ENCODE measurements at places on chromosomes 5 and 9.

- DNase-seq, result peak; percentile 82
Observed at GRCh38 chr9:37430841-37431597, 8.5 kb downstream of the GRHPR start.

- DNase-seq, result no peak
Observed at GRCh38 chr5:76583163-76584047, 39.8 kb downstream of the F2RL2 start.

GRCh38 chr9:129473523-129474244, 147.2 kb downstream of the C9orf50 start:
- DNase-seq, result no peak

DNA sequence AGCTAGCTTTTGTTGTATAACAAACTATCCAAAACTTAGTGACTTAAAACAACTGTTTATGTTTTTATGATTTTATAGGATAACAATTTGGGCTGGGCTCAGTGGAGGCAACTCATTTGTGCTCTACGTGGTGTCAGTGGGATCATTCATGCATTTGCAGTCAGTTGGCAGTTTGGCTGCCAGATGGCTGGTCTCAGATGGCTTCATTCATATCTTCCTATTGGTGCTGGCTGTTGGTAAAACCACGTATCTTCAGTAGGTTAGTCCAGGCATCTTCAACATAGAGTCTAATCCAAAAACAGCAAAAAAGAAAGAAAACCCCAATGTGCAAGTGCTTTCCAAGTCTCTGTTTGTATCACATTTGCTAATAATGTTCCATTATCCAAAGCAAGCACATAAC, 51.7 kb upstream of the RIC1 start:
- no peak for DNase-seq

DNA sequence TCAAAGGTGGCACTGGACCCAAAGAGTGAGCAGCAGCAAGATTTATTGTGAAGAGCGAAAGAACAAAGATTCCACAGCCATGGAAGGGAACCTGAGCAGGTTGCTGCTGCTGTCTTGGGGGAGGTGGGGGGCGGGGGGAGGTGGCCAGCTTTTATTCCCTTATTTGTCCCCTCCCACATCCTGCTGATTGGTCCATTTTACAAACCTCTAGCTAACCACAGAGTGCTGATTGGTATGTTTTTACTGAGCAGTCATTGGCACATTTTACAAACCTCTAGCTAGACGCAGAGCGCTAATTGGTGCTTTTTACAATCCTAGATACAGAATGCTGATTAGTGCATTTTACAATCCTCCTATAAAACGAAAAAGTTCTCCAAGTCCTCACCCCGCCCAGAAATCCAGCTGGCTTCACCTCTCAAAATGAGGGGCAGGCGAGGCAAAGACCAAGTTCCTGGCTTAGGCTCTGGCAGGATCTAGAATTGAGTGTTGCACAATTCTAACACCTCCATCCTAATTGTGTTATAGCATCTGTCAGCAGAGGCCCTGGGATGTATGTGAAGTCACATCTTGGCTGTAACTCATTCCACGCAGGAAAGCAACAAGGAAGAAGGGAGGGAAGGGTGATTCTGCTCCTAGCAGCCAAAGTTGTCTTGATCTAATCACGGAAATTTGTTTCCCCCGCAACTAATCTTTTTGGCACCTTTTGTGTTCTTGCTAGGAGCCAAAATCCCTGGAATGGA, 34.3 kb downstream of the ROR2 start:
- DNase-seq, result no peak

- peak; percentile 37 for DNase-seq
Observed at GRCh38 chr5:152634586-152634985, 229.5 kb upstream of the NMUR2 start.

DNA sequence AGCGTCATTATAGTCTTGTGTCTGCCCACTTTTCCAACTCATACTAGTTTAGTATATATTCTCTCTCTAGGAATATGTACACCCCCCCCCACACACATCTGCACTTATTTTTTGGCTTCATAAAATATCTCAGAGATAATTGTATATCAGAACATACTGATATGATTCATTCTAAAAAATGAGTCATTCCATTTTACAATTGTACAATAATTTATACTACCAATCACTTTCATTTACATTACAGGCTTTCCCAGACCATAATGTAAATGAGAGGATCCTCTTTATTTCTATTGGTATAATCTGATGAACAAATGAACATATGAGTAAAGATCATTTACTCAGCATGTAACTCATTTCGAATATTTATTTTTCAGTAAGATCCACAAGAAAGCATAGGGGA, 1842.9 kb upstream of the C9orf72 start:
- no peak for DNase-seq

- DNase-seq, result peak; percentile 49
Observed at GRCh38 chr9:137028263-137029057, 423 bp upstream of the ABCA2 start.

- DNase-seq, result no peak
Observed at GRCh38 chr5:159211729-159212174, 2.4 kb upstream of the RNF145 start.

- DNase-seq, result peak; percentile 53
Observed at GRCh38 chr5:114957384-114957783, 212.3 kb downstream of the TRIM36 start.

GRCh38 chr5:53009816-53010215, 20.7 kb downstream of the ITGA2 start:
- DNase-seq, result no peak

DNA sequence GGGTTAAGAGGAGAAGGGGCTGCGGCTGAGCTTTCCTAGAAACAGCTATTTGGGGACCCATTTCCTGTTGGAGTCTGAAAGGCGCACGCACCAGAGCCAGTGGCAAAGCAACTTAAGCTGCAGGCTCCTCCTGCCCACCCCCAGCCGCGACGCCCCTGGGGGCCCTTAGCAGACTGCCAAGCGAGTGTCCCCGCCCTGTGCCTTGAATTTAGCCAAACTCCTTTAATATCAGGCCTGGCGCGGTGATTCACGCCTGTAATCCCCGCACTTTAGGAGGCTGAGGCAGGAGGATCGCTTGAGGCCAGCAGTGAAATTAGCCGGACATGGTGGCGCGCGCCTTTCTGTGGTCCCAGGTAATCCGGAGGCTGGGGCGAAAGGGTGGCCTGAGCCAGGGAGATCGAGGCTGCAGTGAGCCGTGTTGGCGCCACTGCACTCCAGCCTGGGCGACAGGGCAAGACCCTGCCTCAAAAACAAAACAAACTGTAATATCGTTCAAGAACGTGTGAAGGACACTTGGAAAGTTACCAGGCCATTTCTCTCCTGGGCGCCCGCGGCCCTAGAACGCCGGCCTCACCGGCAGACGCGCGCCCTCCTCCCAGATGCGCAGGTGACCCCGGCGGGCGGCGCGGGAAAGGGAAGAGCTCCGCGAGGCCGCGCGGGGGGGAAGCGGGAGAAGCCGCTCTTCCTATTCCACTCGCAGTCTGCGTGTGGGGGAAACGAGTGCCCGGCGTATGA, 1.0 kb upstream of the F2R start:
- no peak for DNase-seq

DNA sequence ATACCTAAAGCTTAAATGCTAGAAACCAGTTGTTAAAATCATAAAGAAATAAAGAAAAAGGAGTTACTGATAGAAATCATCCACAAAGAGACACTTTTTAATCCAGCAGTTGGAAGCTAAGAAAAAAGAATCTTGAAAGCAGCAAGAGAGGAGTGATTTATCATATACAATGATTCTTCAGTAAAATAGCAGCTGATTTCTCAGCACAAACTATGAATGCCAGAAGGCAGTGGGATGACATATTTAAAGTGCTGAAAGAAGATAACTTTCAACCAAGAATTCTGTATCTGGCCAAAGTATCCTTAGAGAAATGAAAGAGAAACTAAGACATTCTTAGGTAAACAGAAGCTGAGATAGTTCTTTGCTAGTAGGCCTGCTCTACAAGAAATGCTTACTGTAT, 366.0 kb downstream of the HTR1A start:
- DNase-seq, result no peak

GRCh38 chr9:4030751-4031150, 269.1 kb downstream of the GLIS3 start:
- no peak for DNase-seq

GRCh38 chr5:22567983-22568382, 285.2 kb downstream of the CDH12 start:
- DNase-seq, result no peak

DNA sequence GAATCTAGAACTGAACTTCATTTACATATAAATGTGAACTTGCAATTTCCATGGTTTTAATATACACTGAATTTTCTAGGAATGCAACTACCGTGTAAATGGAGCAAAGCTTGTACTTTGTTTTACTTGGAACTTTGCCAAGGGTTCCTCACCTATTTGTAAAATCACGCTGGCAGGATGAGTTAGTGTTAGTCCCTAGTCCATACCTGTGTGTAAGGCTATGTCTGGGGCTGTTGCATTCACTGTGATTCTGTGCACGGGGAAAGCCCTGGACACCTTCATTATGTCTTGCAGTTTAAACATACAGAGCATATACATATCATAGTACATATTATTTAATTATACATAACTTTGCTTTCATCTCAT, 119.9 kb downstream of the PAX5 start:
- no peak for DNase-seq

GRCh38 chr5:180799194-180799593, 3.4 kb downstream of the MGAT1 start:
- no peak for DNase-seq

GRCh38 chr9:4229252-4229651, 70.6 kb downstream of the GLIS3 start:
- no peak for DNase-seq

- DNase-seq, result no peak
Observed at GRCh38 chr5:143124593-143124992, 278.9 kb downstream of the NR3C1 start.

DNA sequence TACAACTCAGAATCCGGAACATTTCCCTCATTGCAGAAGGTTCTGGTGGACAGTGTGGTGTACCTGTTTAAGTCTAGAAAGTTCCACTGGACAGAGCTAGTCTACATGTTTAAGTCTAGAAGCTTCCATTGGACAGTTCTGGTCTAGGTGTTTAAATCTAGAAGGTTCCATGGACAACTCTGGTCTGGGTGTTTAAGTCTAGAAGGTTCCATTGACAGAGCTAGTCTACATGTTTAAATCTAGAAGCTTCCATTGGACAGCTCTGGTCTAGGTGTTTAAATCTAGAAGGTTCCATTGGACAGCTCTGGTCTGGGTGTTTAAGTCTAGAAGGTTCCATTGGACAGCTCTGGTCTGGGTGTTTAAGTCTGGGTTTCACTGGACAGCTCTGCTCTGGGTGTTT, 25.0 kb downstream of the CCDC187 start:
- DNase-seq, result no peak

DNA sequence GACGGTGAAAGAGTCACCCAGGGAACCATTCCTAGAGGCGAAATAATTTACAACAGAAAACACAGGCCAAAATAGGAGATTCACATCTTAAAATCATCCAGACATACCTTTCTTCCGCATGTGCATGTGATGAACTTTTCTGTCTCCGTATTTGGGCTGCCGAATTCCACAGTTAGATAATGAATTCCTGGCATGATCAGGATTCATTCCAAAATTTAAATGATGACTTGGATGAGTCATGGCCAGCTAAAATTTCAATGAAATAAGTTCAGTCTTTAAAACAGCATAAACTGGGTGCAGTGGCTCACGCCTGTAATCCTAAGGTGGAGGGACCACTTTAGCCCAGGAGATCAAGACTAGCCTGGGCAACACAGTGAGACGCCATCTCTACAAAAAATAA, 82.7 kb downstream of the DROSHA start:
- no peak for DNase-seq

DNA sequence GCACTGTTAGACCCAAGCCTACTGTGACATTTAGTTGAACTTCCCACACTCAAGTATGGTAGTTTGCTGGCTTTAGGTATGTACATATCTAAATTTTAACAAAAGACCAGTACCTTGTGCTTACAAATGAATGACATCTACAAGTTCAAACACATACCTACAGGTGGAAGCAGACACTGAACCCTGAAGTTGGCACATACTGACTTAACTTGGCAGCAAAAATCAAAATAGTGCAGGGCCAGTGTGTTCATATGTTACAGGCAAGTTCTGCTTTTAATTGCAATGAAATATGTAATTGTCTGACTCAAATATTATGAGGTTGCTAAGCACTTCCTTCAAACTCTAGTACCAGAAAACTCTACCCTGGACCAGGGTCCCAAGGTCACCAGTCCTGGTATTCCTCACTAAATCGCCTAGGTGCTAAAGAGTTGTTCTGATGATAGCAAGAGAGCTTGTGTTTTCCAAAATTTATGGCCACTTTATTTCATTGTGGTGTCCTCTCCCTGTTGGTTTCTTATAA, 77.4 kb downstream of the MEGF10 start:
- DNase-seq, result no peak

DNA sequence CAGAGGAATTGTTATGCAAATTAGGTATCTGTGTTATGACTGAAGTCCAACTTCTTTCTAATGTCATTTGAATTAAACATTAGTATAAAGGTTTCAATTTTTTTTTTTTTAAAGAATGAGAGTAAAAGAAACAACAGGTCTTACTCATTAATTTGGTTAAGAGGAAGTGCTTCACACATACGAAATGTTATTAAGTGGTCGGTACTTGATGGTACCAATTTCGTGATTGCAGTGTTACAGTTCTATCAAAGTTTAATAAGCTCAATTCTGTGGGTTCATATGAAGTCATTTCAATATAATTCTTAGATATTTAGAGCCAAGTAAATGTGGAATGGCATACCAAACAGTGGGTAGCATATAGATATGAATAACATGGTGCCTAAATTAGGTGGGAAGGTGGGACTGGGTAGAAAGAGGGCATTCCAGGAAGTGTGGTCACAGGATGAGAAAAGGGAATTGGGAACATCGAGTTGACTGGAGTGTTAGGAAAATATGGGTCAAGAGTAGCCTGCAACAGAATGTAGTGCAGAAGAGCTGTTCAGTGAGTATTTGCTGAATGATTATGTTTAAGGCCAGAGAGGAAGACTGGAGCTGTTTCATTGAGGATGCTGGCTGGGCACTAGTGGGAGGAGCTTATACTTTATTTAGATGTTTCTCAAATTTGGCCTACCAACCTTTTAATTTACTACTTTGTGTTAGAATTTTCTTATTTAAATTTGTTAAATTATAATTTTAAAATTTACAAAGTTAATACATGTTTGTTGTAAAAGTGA, 34.1 kb upstream of the DHFR start:
- no peak for DNase-seq

DNA sequence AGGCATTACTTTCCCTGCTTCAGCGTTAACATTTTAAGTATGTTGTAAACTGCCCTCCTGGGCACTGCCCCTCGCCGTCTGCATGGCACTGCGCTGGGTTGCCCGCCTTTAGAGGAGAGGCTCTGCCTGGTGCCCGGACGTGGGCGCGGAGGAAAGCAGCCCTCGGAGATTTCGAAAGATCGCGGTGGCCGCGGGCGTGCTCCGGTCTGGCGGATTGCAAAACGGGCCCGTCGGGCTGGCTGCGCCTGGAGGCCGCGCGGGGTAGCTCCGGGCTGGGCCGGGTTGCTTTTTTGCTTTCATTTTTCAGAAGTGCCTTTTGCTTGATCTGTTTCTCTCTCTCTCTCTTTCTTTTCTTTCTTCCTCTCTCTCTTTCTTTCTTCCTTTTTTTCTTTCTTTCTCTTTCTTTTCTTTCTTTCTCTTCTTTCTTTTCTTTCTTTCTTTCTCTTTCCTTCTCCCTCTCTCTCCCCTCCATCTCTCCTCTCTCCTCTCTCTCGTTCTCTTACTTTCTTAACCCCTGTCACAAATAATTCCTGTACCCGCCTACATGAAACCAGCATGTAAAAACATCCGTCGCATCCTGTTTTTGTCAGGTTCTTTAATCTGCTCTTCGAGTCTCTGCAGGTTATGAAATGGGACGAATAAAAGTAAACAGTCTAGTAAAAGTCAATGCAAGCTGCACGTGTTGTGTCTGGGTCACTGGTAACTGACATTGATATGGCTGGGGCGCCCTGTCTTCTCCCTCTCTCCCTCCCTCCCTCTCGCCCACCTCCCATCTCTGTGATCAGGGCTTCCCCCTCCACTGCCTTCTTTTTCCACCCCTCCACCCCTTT, 1.7 kb downstream of the FST start:
- peak; percentile 28 for DNase-seq

All from hippocampal formation (tissue), 2 donors.